NCI-H1694 (cell line): ENCODE measurements at places on chromosomes 6 and 20.

- DNase-seq = no peak
Measured at GRCh38 chr20:4371623-4372251, 350.0 kb upstream of the PRND start.

DNA sequence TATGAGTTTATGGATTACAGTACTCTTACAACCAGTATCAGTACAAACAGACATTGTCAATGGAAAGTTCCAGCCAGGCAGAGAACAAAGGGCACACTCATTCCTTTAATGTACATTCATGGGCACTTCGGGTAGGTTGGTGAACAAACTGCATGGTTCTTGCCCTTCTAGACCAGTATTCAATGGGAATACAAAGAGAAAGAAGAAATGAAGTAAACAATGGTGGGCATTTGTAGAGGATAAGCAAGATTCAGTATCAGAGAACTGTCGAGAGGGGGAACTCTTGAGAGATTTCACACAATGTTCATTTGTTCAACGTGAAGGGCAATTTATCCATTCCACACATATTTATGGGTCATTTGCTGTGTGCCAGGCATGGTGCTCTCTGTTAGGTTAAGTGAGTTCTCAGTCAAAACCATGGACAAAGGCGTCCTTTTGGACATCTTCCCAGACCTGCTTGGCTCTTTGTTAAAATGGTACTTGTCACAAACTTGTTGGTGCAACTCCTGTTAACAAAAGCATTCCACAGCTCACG lies 714.8 kb downstream of the DHX35 start:
- DNase-seq = no peak

GRCh38 chr6:6781873-6782227 lies 193.3 kb downstream of the LY86 start:
- DNase-seq = no peak

DNA sequence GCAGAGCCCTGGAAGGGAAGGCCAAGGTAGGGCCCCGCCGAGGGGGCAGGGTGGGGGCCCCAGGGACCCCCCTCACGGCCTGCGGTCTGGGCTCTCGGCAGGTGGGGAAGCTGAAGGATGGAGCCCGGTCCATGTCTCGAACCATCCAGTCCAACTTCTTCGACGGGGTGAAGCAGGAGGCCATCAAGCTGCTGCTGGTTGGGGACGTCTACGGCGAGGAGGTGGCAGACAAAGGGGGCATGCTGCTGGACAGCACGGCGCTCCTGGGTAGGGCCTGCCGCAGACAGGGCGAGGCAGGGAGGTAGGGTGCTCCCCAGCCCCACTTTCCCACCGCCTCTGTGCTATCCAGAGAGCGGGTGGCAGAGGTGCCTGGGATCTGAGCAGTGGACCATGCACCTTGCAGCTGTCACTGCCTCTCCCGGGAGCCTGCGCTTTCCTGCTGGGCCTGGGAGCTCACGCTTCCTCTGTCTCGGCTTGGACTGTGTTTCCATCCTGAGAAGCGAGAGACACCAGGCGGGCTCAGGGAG lies 83.1 kb downstream of the SYNJ2 start:
- peak; percentile 86 for DNase-seq

- no peak for DNase-seq
Measured at GRCh38 chr6:83509441-83509840, 2.9 kb upstream of the PRSS35 start.

- DNase-seq = no peak
Measured at GRCh38 chr6:39048481-39049399, at the start of gene GLP1R. Gene GLP1R, plus strand, starts transcription at chr6:39048781. Its CDS starts 60 bp downstream, at chr6:39048841.

GRCh38 chr6:83433177-83433576 lies 2.3 kb upstream of the ME1 start:
- DNase-seq = no peak

GRCh38 chr6:147192278-147192911 lies 11.8 kb upstream of the STXBP5 start:
- DNase-seq = no peak

DNA sequence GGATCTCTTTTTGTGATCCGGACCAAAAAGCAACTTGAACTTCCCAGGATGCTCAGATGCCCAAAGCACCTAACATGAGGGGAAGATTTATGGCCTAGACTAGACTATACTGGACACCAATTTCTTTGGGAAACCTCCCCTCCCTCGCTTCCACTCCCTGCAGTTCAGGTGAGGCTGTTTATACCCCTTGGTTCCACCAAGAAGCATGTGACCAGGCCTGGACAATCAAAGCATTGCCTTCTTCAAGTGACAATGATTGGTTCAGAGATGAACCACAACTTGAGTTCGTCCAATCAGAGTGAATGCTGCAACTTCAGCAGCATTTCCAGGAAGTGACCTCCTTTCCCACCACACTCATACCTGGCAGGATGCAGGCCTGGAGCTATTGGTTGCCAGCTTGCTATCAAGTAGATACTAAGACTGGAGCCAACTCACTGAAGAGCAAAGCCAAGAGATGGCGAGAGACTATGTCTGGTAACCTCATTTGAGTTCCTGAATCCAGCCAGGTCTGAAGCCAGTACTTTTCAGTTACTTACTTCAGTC lies 45.6 kb upstream of the SLC9A8 start:
- DNase-seq = no peak

GRCh38 chr6:147530132-147531060 lies 21.9 kb downstream of the SAMD5 start:
- no peak for DNase-seq

DNA sequence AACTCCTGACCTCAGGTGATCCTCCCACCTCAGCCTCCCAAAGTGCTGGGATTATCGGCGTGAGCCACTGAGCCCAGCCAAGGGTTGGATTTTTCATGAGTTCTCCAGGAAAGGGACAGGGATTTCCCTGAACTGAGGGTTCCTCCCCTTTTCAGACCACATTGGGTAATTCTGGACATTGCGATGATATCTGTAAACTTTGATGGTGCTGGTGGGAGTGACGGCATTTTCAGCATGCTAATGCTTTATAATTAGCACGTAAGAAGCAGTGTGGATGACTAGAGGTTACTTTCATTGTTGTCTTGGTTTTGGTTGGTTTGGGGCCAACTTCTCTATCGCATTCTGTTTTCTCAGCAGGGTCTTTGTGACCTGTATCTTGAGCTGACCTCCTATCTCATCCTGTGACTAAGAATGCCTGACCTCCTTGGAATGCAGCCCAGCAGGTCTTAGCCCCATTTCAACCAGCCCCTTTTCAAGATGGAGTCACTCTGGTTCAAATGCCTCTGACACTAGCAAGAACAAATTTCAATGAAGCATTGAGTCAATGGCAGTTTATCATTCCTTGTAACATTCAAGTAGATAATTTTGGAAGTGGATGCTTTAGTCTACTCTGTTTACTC lies 156.5 kb downstream of the TTLL2 start:
- no peak for DNase-seq

DNA sequence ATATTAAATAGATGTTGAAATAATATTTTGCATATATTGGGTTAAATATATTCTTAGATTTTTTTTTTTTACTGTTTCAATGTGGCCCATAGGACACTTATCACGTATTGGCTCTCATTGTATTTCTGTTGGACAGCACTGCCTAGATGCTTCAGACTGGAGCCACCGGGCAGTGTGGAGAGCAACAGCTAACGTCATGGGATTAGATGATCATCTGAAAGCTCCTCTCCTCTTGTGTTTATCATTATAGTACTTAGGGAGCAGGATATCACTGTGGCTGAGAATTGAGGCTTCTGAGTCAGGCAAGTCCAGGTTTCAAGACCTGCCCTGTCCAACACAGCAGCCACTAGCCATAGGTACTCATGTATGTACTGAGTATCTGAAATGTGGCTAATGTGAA lies 87.4 kb downstream of the ZHX3 start:
- DNase-seq = no peak

GRCh38 chr6:167804281-167805013 lies 22.3 kb upstream of the AFDN start:
- no peak for DNase-seq

GRCh38 chr6:70725817-70726415 lies 58.2 kb downstream of the SMAP1 start:
- no peak for DNase-seq

DNA sequence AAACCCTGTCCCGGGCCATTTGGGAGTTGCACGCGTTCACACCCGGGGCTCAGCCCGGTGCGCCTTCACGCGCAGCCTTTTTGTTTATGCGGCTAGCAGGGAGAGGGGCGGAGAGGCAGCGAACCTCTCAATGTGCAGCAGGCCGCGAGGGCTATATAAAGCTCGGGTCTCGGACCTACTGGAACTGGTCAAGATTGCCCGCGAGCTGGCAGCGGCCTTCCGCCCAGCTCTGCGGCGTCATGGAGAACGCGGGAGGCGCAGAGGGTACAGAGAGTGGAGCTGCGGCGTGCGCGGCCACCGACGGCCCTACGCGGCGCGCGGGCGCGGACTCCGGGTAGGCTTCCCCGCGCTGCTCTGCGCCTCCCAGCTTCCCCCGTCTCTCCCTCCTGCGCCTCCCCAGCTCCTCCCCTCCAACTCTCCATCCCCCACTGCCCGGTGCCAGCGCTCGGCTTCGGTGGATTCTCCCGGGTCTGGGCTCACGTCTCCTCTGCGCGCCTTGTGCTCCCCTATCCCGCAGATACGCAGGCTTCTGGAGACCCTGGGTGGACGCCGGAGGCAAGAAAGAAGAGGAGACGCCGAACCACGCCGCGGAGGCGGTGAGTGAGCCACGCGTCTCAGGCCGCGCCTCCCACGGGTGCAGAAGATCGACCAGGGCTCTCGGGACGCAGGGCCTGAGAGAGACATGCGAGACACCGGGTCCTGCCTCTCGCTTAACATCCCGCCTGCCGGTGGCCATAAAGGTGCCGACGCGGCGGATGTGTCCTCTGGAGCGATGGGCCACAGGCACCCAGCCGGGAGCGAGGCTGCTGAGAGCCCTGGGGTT lies at the start of gene RIPPLY2:
RIPPLY2 (plus strand) TSS at position 183 of the 823 bp plus-strand sequence; CDS start at position 240, 57 bp downstream.
- peak; percentile 33 for DNase-seq

GRCh38 chr20:38173237-38174156 lies 8.4 kb upstream of the TGM2 start:
- no peak for DNase-seq

DNA sequence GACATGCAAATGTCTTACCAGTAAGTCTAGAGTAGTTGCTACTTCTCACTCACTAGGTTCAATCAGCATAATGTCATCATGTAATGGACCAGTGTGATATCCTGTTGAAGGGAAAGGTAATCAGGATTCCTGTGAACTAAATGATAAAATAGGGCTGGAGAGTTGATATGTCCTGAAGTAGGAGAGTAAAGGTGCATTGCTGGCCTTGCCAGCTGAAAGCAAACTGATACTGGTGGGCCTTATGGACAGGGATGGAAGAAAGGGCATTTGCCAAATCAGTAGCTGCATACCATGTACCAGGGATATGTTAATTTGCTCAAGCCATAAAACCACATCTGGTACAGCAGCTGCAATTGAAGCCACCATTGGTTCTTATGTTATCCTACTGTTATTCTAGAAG lies 37.5 kb upstream of the IYD start:
- no peak for DNase-seq

- no peak for DNase-seq
Measured at GRCh38 chr6:82534876-82535275, 171.3 kb downstream of the TPBG start.
